ENCODE measurements at places on chromosomes 12 and 14. TPM values are rescaled to one million over a fixed set of nuclear protein-coding genes. Genes with fewer than 3 reads are reported as not detected.
A peak's percentile ranks its signal among the peaks of the same experiment; 100 is the strongest.

DNA sequence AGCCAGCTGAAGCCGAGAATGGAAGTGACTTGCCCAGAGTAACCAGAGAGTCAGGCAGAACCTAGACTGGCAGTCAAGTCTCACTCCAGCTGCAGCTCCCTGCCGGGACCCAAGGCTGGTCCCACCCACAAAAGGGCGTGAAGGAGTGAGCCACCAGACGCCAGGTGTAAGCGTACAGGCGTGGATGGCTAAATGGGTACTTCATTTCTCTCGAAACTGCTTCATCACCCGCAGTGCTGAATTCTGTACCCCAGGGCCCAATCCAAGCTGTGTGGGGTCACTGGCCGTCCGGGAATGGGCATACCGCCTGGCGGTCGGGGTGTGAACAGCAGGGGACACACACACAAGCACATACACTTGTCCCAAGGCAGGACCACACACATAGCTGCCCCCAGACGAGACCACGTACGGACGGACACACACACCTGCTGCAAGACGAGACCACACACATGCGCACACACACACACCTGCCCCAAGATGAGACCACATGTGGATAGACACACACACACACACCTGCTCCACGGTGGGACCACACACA is 34.8 kb downstream of the DEGS2 start:
- no peak for DNase-seq

DNA sequence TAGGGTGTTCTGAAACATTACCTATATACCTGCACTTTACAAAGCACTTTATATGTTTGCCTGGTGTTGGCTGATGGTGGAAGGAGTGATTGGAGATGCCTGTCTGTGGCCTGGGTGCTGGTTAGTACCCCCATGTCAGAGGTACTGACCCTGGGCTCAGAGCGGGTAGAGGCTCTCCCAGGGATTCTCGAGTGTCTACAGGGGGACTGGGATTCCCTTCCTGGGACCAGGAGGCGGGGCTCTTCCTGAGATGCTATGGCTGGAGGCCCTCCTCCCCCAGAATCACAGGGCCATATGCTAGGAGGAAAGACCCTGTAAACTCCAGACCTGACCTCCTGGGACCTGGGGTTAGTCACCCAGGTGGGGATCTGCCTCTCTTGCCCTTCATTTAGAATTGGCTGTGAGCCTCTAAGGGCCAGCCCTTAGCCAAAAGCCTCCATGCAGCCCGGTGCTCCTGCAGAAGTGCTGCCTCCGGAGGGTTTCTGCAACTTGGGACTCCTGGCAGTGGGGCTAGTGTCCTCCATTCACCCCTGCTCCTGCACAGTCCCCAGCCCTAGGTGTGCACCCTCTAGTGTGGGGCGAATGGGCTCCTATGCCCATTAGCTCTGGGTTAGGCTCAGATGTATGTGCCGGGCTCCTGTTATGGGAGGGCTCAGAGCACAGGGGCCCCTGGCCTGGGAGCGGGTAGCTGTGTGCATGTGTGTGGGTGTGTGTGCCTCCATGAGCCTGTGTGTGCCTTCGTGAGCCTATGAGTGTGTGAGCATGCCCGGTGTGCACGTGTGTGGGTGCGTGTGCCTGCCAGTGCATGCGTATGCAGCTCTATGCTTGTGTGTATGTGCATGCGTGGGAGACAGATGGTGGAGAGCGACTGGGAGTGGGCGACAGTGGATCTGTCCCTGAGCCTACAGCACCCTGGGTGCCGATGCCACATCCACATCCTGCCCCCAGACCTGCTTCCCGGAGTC is 36.6 kb downstream of the RTL1 start:
- peak; percentile 72 for DNase-seq

DNA sequence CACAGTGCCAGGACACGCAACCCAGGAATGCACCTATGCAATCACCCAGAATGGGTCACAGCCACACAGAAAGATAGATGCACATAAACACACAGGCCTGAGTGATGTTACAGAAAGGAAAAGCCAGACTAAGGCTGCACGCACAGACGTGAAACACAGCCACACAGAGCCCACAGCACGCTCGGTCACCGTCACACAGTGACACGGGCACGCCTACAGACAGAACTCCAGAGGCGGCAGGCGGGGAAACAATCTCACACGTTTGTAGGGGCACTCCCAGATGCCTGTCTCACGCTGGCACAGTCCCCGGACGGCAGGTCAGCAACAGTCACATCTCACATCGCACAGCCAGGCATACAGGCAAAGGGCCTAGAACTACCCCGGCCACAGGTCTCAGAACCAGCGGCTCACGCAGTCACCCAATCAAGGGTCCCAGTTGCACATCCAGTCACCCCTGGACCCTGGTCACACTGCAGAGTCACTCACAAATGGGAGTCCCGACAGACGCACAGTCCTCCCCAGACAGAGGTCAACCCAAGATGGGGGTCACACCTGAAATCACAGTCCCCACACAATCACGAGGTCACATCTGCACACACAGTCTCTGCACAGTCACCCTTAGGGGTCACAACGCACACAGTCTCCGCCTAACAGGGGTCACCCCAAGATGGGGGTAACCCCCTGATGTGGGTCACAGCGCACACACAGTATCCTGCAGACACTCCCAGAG is 790 bp downstream of the SSH1 start:
- DNase-seq = no peak

DNA sequence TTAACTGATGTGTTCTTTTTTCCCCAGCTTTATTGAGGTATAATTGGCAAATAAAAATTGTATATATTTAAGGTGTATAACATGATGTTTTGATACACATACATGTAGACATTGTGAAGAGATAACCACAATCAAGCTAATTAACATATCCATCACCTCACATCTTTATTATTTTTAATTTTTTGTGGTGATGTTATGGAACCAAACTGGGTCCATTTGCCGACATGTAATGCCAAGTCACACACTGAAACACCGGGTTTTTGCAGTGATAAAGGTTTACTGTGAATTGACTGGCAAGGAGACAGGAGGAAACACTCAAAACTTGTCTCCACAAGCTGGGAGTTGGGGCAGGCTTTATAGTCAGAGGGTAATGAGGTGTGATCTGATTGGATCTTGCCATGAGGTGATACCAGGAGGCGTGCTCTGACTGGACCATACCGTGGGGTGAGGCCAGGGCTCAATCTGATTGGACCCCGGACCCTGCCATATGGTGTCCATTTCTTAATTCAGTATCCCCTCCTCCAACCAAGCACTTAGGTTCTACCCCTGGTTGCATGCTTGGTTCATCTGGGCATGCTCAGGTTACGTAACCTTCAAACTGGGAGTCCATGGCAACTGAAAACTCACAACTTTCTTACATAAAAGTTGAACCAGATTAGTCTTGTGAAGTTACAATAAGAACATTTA is 11.8 kb upstream of the WSCD2 start:
- no peak for DNase-seq

- DNase-seq = no peak
Observed at GRCh38 chr14:67416085-67416484, 4.1 kb upstream of the PLEK2 start.

DNA sequence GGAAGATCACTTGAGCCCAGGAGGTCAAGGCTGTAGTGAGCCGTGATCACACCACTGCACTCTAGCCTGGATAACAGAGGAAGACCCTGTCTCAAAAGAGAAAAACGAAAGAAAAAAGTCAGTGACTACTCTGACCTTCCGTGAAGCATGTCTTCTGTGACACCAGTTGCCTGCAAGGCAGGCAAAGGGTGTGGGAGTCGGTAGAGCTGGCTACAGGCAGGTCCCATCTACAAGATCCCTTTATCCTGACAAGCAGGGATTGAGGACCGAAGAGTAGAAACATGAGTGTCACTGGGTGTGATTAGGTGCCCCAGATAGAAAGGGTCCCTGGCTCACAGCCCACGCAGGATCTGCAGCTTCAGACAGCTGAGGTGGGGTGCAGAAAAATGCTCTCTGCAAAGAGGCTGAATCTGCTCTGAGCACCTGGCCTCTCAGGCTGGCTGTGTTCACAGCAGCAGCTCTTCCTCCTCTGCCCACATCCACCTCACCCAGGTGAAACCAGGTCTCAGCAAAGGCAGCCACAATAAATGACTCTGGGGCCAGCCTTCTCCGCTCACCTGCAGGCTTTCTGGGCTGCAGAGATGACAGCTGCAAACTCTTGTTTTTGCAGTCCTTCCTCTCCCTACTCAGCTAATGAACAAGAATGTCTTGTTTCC is 28.6 kb upstream of the HSP90B1 start:
- no peak for DNase-seq

DNA sequence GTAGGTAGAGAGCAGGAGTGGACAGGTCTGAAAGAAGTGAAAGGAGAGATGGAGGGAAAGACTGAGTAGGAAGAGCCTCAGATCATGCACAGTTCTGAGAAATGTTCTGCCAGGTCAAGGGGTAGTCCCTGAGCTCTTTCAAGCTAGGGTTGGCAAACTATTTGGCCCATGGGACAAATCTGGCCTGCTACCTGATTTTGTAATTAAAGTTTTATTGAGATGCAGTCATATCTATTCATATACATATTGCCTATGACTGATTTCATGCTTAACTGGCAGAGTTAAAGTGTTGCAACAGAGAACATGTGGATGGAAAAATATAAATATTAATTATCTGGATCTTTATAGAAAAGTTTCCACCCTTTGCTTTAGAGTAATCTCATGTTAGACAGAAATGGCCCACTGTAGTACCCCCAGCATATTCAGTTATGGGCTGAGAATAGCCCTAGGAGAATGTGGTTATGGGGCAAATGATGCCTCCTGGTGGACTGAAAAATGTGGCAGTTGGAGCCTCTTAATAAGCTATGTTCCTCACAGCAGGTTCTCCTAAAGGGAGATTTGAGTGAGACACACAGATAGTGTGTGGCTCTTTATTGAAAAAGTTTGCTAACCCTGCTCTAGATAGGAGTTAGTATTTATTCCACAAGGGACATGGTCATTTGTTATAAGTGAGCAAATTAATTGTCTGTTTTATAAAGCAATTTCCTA is 476.9 kb downstream of the LRIG3 start:
- no peak for DNase-seq

GRCh38 chr12:120814203-120814902 is 88.7 kb downstream of the ACADS start:
- no peak for DNase-seq

DNA sequence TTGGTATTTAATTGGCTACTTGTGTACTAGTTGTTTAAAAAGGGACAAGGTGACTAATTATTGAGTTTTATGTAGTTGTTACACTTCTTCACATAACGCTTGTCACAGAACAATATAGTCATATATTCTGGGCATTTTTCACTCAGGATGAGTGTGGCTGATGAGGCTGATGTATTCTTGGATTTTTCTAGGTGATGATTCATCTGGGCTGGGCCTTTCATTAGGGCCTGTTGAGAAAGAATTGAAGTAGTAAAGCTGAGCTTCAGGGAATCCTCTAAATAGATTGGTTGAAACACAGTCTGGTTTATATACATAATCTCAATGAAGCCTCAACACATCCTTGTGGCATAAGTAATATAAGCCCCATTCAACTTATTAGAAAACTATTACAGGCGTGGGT is 445.7 kb downstream of the DAD1 start:
- DNase-seq = no peak

DNA sequence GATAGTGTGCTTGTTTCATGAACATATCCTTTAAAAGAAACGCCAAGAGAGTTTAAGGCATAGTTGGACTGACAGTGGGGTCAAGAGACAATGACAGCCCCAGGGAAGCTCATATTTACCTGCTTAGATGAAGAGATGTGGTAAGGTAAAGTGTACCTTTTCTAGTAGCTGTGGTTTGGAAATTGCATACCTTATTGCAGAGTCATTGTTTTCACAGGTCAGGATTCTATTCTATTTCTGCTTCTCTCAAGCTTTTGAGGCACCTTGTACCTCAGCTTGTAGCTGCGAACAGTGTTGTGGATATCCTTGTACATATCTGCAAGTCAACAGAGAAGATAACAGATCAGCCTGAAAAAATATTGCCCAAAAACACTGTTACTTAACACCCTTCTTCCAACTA is 47.7 kb downstream of the ATP6V1D start:
- DNase-seq = no peak

DNA sequence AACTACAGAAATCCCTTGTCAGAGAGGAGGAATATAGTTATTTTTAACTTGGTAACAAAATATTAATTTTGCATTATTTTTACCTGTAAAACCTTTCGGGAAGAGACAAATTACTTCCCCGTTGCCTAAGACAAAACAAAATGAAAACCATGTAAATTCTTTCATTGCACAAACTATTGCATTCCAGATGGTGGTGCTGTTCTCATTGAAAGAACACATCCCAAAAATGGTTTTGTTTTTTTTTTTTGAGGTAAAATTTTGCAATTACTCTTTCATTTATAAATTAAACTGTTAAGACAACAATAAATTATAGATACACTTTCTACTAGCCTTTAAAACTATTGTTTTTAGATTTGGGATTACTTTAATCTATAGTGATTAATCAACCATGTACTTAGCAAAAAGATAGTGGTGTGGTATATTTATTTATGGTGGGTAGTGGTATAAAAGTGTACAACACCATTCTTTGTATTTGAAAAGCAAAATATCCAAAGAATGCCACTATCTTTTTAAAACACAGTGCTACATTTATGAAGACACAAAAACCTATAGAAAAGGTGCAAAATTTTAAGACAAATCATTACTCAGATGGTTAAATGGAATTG is 115.5 kb downstream of the SLC38A1 start:
- no peak for DNase-seq

The ARHGEF25 gene
- 29.5 TPM for total RNA-seq

The DBX2 gene
- not detected for total RNA-seq

The KRT80 gene
- 10.7 TPM for total RNA-seq

The AKAP6 gene
- 4.3 TPM for total RNA-seq

Measured in chondrocyte (in vitro differentiated cells).